Suprapubic skin (tissue), 4 donors: ENCODE measurements at places on chromosomes 11 and 22. TPM values are rescaled to one million over a fixed set of nuclear protein-coding genes. Genes with fewer than 3 reads are reported as not detected.

The FGF4 gene
- total RNA-seq = not detected

The STIM1 gene
- 61.3 TPM for total RNA-seq

The MFNG gene
- total RNA-seq = 4.2 TPM

The OR51B5 gene
- not detected for total RNA-seq

The GDPD4 gene
- total RNA-seq = not detected

The DDX25 gene
- 0.32 TPM for total RNA-seq

The SLC17A6 gene
- not detected for total RNA-seq

The C22orf42 gene
- not detected for total RNA-seq

The TREH gene
- total RNA-seq = not detected

The GLYATL1B gene
- total RNA-seq = not detected

GRCh38 chr22:25172153-25172552 is 27.5 kb upstream of the CRYBB3 start:
- no peak for DNase-seq

DNA sequence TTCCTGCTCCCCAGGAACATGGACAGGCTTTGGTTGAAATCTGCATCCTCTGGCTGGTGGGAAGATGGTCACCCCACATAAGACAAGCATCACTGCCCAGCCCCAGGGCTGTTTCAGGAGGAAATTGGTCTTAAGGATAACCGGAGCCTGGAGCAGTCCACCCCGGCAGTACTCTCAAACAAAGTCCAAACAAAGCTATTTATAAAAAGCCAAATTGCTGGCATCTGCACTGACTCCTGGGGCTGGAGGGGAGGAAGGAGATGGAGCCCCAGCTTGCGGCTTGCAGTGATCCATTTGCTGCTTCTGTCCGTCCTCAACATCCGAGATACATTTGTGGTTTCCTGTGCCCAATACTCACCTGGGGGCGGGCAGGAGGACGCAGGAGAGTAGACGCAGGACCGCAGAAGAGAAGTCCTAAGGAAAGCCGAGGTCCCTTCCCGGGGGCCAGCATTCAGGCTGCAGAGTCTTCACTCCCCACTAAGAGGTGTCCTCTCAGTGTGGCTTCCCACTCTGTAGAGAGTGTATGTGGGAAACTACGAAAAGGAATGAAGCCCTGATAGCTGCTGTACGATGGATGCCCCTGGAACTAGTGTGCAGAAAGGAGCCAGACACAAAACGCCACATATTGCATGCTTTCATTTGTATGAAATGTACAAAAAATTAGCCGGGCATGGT is 107.3 kb upstream of the FGF3 start:
- peak; percentile 9 for DNase-seq

GRCh38 chr22:46349681-46350080 is 14.2 kb downstream of the TRMU start:
- DNase-seq = no peak

DNA sequence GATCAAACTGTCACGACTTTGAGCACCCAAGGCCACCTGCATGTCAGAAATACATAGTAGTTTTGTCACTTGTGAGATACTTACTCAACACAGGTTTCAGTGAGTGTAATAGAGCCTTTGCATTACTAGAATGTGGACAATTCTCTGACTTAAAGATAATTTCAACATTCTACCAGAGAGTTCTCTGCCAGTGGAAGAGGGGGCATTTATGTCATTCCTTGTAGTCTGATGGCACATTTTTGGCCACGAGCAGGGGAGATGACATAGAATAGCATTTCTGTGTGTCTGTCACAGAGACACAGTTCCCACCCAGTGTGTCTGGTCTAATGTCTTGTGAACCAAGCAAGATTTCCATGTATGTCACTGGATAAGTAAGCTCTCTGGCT is 112.5 kb downstream of the DBX1 start:
- no peak for DNase-seq

GRCh38 chr22:43754176-43754575 is 57.9 kb downstream of the EFCAB6 start:
- DNase-seq = no peak

GRCh38 chr11:40328890-40329614 is 1130.4 kb downstream of the LRRC4C start:
- no peak for DNase-seq

DNA sequence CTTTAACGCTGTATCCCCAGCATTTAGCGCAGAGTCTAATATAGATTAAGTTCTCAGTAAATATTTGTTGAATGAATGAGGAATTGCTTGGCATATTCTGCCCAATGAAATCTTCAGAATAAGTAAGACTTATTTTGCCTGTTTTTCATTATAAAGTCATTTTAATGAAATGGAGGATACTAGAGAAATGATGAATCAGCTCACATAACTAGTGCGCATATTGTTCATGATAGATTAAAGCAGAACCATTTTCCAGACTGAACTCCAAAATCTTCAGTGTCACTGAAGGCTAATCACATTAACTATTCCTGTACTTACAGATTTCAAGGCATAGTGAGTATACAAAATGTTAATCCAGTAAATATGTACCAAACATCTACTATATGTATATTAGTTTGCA is 29.6 kb downstream of the ACER3 start:
- DNase-seq = no peak

GRCh38 chr11:78652843-78653239 is 78.2 kb upstream of the NARS2 start:
- DNase-seq = no peak

- DNase-seq = no peak
Observed at GRCh38 chr11:129856036-129856435, 39.3 kb downstream of the NFRKB start.

DNA sequence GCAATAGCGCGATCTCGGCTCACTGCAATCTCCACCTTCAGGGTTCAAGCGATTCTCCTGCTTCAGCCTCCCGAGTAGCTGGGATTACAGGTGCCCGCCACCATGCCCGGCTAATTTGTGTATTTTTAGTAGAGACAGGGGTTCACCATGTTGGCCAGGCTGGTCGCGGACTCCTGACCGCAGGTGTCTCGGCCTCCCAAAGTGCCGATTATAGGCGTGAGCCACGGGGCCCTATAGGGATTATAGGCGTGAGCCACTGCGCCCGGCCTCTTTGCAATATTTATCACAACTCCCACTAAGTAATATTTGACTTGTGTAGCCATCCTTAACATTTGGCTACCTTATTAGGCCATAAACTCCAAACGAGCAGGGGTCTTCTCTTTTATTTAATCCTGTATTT is 879 bp upstream of the CUL5 start:
- no peak for DNase-seq

DNA sequence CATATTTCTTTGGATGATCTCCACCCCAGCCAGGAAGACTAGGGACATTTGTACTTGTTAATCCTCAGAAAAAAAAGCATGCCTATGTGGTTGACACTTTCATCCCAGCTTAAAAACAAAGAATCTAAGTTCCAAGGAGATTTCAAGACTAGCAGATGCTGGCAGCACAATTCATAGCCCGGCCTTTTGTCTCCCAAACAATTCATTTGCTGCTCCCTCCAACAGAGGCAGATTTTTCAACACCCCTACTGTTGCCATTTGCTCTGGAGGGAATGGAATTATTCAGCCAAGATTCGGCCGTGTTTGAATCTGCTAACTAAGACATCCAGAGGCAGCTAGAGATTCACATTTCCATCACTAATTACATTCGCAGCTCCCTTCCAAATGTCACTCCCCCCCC is 15.3 kb downstream of the P2RX3 start:
- no peak for DNase-seq

DNA sequence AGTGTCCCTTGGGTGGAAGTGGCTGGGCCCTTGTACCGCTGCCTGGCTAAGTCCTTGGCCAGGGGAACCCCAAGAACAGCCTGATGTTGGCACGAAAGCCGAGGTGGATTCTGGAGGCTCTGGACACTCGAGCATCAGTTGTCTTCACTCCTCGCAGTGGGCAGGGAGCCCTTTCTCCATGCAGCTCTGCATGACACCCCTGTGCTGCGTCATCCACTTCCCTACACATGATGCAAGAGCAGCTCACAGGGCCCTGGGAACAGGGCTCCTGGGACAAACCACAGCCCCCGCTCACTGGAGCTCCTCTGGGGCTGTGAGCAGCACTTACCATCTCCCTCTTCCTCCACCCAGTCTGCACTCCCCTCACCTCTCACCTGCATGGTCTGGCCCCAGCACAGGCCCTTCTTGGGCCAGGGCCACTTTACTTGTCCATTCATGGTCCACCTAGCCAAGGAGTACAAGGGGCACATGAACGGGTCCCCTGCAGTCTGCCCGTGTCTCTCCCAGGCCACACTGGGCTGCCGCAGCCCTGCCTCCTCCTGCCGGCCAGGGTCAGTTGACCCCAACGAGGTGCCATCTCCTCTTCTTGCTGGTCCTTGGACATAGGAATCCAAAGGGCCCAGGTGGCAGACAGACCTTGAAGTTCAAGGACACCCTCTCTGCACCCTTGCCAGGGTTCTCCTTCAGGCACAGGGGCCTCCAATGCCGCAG is 66.5 kb downstream of the IGF2 start:
- peak; percentile 72 for DNase-seq

DNA sequence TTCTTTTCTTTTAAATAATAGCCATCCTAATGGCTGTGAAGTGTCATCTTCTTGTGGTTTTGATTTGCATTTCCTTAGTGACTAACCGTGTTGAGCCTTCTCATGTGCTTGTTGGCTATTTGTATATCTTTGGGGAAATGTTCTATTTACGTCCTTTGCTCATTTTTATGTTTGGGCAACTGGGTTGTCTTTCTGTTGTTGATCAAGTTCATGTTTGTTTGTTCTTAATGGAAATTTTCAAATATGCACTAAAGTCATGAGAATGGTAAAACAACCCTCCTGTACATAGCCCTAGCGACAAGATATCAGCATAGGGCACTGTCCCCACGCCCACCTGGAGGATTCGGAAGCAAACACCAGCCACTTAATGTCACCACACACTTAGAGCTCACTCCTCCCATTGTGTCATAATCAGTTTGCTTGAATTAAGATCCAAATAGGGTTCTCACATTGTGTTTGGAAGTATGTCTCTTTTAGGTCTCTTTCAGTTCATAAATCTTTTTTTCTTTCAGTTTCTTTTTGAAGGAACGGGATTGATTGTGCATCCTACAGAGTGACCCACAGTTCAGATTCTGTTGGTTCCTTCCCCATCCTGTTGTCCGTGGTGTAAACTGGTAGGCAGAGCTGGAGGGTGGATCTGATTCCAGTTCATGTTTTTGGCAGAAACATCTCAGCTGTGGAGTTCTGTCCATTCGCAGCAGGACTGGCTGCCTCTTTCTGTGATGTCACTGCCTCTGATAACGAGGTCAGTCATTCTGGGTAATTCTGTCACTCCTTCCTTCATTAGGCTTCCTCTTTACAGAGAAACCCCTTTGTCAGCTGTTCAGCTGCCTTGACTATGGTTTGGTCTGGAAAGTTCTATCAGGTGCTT is 26.4 kb upstream of the ADORA2A start:
- no peak for DNase-seq

DNA sequence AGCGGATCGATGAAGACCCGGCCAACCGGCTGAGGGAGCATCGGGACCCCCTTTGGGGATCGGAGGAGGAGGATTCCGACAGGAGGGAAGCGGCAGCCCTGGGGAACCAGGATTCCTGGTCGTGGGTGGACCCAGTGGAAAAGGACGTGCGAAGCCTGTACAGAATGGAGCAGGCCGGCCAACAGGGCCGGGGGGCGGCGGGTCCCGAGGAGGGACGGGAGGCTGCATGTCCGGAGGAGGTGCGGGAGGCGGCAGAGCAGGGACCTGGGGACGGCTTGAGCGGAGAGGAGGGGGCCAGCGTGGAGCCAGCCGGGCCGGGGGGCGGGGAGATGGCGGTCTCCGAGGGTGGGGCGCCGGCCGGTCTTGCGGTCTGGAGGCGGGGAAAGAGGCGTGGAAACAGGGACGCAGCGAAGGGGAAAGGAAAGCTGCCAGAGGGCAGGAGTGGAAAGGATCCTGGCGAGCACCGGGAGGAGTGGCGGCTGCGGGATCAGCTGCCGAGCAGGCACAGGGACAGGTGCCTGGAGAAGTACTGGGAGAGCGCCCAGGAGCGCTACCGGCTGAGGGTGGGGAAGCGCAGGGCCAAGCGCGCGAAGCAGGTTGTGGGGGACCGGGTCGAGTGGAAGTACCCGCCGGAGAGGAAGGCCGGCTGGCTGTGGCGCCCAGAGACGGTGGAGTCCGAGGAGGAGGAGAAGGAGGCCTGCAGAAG is at the start of gene ANO5:
Gene ANO5, plus strand, starts transcription at position 444 of the 706 bp plus-strand sequence. CDS start 408 bp downstream, outside the sequence.
- peak; percentile 55 for DNase-seq

DNA sequence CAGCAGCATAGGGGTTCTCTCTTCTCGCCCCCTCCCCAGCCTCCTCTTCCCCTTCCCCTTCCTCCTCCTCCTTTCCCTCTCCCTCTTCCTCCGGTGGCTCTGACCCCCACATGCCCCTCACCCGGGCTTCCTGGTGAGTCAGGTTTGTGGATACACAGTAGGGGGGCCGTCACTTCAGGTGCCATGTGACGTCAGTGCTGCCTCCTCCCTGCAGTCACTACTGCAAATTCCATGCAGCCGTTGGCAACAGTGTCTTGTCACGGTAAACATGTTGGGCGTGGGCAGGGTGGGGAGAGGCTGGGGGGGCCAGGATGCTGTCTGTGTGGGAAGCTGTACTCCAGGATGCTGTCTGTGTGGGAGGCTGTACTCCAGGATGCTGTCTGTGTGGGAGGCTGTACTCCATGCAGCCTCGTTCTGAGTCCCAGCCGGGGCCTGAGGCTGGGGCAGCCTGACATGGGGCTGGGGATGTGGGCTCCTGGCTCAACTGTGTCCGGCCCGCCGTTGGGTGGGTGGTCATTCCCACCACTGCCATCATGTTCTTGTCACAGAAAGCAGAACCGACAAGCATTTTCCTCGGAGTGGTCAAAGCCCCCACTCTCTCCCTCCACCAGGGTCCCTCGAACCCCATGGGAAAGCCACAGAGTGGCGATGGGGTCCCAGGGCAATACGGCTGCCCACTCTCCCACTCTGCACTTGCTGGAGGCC is 2.4 kb upstream of the MUC2 start:
- peak; percentile 63 for DNase-seq

- no peak for DNase-seq
Observed at GRCh38 chr11:95005642-95006041, 19.4 kb upstream of the KDM4E start.

DNA sequence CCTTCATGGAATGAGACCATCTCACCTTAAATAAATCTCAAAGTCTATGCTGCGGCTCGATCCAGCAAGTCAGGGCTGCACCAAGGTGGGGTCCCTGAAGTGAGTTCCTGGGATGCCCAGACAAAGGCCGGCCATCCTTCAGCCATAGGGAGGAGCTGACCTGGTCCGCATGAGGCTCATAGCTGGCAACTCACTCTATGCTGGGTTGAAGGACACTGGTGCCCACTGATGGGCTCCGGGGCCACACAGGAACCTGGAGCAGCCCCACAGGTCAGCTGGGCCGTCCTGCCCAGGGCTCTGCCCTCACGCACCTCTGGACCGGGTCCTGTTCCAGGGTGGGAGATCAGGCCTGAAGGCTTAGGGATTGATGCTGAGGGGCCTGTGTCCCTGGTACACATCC is 1339.3 kb downstream of the TBC1D22A start:
- peak; percentile 62 for DNase-seq

DNA sequence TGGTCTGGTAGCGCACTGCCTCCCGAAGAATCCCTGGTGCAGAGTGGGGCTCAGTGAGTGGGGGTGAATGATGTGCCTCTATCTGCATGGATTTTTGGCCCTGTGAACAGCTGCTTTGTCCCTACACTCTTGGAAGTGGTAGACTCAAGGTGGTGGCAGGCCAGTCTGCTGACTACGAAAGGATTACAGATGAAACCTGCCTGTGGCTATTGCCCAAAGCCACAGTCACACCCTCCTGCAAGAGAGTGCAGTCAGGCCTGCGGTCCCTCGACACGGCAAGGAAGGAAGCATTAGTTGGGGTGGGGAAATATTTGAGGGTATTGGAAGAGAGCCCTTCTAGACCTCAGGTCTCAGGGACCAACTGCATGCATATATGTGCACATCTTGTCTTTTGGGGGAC is 63.7 kb downstream of the DSCAML1 start:
- no peak for DNase-seq
